ENCODE measurements at places on chromosomes 5 and 9.

DNA sequence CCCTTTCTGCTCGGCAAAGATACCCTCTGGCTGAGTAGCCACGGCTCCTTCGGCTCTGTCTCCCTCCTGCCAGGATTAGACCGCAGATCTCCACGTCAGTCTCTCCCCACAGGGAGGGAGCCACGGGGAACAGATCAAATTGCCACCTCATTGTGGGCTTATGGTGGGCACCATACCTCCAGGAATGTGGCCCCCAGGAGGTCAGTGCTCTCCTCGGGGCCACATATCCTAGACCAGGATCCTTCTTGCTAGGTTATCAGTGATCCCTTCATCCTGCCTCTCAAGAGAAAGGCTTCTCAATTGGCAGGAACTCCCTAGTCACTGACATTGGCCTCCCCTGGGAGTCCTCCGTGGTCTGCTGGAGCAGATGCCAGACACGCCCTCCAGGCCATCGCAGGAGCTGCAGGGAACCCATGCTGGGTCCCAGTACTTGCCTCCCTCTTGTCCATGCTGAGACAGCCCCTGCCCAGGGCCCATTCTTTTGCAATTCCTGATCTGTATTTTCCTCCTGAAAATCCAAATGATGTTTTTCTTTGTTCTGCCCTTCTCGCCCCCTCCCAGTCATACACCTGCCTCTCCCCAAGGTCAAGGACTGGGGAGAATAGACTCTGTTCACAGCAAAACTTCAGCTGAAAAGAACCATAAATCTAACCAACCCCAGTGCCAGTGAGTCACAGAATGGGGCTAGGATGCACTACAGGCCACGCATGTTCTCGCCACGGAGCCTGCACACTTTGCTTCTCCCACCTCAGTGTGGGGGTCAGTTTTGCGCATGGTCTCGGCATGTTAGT lies 31.6 kb upstream of the ENHO start:
- DNase-seq, result no peak

DNA sequence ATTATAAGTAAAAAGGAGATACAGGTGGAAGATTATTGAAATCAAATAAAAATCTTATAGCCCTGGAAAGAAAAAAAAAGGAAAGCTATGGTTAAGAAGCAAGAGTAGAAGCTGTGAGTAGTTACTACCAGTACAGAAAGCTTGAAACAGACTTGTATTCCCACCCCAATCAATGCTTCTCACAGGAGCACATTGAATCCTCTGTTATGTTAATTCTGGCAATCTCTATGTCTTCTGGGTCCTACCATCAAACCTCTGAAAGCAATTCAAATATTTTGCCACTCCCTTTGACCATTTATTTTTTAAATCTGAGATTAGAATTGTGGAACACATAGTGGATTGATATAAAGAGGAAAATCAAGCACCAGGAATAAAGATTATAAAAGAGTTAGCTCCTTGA lies 186.5 kb downstream of the MEF2C start:
- no peak for DNase-seq

DNA sequence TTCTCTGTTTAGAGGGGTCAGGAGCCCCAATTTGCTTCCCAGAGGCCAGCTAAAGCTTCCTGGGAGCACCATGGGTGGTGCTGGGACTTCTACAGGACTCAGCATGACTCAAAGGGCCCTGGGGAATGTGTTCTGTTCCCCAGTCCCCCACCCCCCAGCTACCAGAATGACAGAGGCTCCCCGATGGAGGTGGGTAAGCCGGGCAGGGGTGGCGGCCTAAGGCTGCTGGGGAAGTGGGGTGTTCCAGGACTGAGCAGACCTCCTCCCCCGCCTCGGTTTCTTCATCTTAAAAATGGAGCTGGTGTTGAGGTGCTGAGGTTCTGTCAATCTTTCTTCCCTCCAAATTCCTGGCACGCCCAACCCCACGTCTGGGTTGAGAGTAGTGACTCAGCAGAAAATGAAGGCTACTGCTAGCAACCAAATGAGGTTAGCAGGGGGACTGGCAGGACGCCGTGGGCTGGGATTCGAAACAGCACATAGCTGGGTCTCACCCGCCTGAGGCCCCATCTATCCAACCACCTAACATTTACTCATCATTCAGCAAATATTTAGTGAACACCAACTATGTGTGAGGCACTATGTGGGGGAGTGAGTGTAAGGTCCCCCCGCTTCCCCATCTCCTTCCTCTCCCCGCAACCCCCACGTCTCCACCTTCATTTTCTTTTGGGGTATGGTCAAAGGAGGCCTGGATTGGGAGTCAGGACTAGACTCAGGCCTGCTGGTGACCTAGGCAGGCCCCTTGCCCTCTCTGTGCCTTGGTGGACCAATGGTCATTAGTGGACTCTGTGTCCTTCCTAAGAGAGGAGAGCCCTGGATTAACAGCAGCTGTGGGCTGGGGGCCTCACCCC lies 50.2 kb downstream of the C9orf50 start:
- no peak for DNase-seq

DNA sequence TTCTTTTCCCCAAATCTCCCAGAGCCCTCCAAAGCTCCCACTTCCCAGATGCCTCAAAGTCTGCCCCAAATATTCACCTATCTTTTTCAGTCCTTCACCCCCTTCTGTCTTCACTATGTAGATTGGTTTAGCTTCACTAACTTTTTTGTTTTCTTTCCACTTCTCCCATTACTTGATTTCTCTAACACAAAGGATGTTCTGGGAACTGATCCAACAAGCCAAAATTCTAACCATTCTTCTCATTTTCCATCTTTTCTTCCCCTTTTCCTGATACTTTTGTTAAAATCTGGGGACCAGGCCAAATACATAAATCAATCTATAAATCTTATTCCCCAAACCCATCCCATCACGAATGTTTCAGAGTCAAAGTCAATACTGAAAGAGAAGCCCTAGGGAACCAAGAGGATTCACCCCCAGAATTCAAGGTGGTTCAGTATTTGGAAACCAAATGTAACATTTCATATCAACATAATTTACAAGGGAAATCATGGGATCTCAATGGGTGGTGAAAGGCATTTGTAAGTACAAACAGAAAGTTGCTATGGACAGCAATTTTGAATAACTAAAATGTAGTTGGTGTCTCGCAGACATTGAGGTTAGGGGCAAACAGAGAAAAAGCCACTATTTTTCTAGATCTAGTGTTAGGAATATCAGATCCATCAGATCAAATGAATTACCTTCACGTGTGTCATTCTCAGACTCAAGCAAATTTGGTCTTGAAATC lies 35.3 kb downstream of the APTX start:
- no peak for DNase-seq

DNA sequence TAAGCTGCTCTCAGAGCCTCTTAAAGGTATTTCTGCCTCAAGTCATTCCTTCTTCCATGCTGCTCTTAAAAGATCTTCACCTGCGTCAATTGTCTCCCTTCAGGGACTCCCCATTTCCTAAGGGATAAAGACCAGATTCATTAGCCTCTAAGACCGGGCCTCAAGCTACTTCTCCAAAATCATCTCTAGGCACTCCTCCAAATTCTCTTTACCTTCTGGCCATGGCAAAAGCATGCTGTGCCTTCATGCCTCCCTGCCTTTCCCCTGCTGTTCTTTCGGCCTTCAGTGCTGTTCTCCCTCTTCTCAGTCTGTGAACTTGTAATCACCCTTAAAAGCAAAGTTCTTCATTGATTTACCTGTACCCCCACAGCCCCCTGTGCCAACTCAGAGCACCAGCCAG lies 4.4 kb downstream of the TMOD1 start:
- DNase-seq, result no peak

DNA sequence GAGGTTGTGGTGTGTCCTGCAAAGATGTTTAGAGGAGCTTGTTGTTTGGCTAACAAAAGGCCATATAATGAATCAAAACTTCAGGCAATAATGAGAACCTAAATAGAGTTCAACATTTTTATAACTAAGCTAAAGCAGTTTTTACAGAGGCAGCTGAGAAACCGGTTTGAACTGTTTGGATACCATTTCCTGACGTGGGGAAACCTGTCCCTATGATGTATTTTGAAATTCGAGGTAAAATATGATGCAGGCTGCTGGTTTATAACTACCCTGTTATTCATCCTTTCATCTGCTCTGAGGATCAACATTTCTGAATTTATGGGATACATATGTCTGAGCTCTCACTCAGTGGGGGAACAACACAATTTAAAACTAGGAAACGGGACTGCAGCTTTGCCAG lies 289.5 kb upstream of the IRX2 start:
- no peak for DNase-seq

DNA sequence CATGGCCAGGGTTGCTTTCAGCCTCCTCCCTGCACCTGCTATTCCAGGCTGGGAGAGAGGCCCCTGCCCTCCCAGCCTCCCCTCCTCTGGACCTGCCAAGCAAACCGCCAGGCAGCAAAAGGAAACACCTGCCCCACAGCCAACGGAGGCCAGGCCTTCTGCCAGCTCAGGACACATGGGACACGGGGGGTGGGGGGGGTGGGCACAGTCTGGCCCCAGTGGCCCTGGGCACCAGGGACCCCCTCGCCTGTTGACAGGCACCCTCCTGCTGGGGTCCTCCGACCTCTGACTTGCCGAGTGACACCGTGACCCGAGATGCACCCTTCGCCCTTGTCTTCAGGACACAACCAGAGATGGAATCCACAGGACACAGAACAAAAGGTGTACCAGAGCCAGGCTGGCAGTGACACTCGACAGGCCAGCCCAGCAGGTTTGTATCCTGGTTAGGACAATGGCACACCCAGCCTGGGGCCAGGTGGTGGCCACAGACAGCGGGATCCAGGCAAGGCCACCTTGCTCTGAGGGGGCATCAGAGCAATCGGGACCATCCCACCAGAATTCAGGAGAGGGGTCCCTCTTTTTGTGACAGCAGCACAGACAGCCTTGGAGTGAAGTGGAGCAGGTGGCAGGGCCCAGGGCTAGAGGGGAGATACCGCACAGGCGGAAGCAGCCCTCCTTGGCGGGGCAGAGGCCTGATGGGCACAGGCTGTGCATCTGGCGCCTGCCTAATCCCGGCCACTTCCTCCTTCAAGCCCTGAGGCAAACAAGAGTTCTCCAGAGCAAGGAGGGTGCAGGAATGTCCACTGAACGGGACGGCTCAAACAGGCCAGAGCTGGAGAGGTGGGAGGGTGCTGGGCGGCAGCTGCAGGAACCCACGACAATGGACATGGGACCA lies 1.3 kb upstream of the TMEM210 start:
- no peak for DNase-seq

- peak; percentile 43 for DNase-seq
Observed at GRCh38 chr5:135433681-135434426, 13.3 kb downstream of the DCANP1 start.

DNA sequence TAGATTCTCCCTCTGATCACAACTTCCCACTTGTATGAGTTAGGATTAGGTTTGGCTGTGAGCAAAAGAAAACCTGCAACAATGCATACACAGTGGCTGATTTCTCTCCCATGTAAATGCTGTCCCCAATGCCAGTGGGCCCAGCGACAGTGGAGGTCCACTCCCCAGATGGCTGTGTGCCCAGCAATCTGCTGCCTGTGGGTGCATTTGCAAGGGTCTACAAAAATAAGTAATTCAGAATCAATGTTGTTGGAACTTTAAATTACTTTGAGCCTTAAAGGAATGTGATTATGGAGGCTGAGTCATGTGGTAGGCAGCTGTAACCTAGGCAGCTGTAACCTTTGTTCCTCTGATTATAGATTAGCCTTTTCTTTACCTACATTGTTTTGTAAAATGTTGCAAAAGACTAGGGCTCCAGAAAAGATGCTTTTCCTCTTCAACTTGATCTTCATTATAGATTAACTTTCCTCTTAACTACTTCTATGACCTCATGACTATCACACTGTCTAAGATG lies 14.2 kb upstream of the MXD3 start:
- DNase-seq, result no peak

DNA sequence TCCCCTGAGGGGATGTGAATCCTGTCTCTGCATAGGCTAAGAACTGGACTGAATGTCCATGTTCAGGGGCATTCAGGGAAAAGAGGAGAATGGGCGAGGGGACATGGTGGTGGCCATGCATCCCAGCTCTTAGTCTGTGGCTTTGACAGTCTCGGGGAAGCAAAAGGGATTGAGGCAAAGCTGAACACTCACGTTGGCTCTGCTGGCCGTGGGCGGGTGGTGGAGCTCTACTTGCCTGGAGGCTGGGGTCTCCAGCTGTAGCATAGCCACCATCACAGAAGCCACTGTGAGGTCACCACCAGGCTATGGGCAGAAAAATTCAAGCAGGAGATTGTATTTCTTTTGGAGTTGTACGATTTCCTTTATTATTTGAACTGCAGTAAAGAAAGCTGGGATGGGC lies 4.1 kb downstream of the GARIN3 start:
- DNase-seq, result no peak

GRCh38 chr5:83426855-83427254 lies 44.7 kb upstream of the VCAN start:
- no peak for DNase-seq

GRCh38 chr5:102762095-102762534 lies 7.0 kb downstream of the PAM start:
- DNase-seq, result peak; percentile 69

All from activated CD4-positive, alpha-beta T cell treated with anti-CD3 and anti-CD28 coated beads, Interleukin-2, amount 10 ng/mL, durations not matched to agents 24 days and 14 days (primary cell).